ENCODE measurements at places on chromosomes 1 and 21.
A peak's percentile ranks its signal among the peaks of the same experiment; 100 is the strongest.

DNA sequence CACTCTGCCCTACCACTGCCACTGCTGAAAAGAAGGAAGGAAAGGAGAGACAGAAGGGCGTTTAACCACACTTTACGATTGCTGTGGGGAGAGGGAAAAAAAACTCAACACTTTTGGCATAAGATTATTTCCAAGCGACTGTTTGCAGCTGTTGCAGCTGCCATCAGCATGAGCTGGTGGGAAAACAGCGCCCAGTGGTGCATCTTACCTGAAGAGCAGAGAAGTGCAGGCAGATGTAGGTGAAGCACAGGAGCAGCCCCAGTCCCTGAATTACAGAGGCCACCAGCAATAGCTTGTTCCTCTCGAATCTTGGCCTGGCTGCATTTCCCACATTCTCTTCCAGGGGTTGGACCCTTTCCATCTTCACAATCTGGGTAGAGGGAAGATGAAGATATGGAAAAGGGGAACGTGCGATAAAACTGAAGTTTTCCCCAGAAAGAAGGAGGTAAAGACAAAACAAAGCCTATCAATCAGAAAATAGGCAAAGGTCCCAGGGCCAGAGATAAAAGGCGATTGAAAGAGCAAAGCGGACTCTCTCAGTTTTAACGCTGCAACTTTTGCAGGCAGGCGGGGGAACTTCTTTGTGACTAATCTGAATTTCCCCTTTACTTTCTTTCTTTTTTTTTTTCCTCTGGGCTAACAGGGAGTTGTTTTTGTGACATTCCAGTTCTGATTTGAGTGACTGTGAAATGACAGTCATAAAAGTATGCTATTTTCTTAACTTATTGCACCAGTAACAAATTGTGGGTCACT lies at the start of gene TNFSF4:
TSS of gene TNFSF4 (minus strand) at position 516 of the 753 bp plus-strand sequence. CDS start at position 361, 155 bp downstream.
- DNase-seq, result no peak

DNA sequence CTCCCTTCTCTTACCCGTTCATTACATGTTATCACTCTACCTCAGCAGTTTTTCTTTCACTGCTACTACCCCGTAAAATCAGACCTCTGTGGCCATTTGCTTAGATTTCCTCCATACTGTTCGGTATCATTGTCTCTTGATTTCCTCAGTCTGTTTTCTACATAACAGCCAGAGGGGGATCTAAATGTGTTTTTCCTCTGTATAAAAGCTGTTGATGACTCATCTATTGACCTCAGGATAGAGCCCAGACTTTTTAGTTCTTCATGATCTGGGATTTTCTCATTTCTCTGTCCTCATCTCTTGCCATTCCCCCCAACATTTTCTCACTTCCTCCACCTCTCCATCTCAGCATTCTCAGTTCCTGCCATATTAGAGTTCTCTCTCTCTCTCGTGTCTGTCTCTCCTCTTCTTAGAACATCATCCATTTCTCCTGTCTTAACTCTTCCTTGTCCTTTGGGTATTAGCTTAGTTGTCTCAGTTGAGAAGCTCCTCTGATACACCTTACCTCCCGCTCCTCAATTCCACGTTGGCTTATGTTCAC lies 10.5 kb downstream of the OTUD3 start:
- DNase-seq, result no peak

- no peak for DNase-seq
These were observed 80.2 kb upstream of the F3 start for GRCh38 chr1:94621802-94622201.

- DNase-seq, result no peak
These were observed 54.2 kb upstream of the TNR start for GRCh38 chr1:175797576-175797975.

DNA sequence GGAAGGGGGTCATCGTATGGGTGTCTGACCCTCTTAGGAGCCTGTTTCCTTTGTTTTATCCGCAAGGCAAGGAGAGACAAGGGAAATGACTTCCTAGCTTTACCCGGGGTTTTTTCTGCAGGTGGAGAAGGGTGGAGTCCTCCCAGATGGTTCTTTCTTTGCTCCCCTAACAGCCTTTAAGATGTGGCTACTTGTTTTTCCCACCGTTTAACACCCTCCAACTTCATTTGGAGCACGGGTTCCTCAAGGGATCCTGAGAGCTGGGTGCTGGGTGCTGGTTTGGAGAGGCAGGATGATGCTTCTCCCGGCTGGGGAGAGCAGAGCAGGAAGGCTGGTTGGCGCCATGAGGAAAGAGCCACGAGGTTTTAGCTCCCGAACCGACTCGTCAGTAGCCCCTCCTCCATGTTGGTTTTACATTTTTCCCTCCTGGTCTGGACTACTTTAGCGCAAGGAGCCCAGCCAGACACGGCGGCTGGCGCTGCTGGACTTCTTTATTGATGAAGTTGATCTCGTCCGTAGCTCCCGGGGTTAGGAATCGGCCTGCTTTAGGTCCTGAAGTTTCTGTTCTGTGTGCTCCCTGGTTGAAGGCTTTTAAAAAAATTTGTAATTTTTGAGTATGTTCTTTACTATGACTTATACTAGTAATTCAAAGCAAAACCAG lies 1.4 kb downstream of the UCK2 start:
- DNase-seq, result no peak

DNA sequence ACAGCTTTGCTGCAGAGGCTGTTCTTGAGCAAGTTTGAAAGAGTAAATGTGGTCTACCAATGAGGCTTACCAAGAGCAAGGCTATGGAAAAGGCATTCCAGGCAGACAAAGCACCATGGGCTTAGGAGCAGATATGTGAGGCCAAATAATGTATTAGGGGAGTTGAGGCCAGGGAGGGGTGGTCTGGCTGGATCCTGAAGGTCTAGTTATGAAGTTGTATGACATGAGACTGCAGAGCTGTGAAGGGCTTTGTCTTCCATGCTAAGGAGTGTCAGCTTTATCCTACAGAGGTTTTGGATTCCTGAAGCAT lies 51.8 kb upstream of the TSPAN2 start:
- no peak for DNase-seq

- DNase-seq, result no peak
These were observed 774 bp upstream of the WDTC1 start for GRCh38 chr1:27233667-27234048.

GRCh38 chr1:11379851-11380250 lies 99.1 kb upstream of the DISP3 start:
- no peak for DNase-seq

- DNase-seq, result no peak
These were observed 1.6 kb upstream of the HYI start for GRCh38 chr1:43455213-43455889.

DNA sequence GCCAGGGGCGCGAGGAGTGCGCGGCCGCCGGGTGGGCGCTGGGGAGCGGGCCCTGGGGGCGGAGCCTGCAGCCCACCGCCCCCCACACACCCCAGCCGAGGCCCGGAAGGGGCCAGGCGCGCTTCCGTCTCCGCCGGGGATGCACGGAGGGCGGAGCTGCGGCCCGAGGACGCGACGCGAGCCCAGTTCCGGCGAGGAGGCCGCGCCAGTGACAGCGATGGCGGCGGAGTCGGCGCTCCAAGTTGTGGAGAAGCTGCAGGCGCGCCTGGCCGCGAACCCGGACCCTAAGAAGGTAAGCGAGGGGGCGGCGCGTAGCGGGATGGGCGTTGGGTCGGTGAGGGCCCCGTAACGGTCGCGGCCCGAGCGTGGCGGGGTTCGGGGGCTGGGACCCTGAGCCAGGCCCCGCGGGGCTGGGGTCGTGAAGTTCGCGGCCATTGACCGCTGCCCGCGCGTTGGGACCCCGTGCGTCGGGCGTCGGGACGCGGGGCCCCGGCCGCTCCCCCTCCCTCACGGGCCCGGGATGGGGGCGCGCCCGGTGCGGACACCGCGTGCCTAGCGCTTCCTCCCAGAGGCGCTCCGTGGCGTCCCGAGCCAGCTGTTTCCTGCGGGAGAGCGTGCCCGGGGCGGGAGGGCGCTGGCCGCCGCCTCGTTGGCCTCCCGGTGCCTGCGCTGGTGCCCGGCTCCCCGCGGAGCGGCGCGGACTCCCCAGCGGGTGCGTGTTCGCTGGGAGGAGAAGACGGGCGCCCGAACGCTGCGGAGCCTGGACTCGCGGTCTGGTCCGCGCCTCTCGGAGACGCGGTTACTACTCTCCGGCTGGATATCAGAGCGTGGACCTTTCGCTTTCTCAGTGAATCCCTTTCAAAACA lies at the start of gene ELOA:
TSS of gene ELOA (plus strand) at position 185 of the 866 bp plus-strand sequence. CDS start at position 218, 33 bp downstream.
- DNase-seq, result peak; percentile 90

Measured in GM12892 (cell line).